Smooth muscle cell of the umbilical artery (primary cell): ENCODE measurements at places on chromosomes 7 and 10. TPM values are rescaled to one million over a fixed set of nuclear protein-coding genes. Genes with fewer than 3 reads are reported as not detected.

The ANKRD26 gene
- 10.4 and 11.3 TPM in 2 replicates for total RNA-seq

The CYP3A7 gene
- 0.30 and 1.1 TPM in 2 replicates for total RNA-seq

The CAMK2B gene
- not detected in 2 replicates for total RNA-seq

The PDE6C gene
- total RNA-seq: not detected in 2 replicates

The PKD1L1 gene
- under 0.01 TPM in 2 replicates for total RNA-seq

The CALCR gene
- not detected in 2 replicates for total RNA-seq

The UBE2D4 gene
- total RNA-seq: 8.6 and 9.8 TPM in 2 replicates
